IMR-90 (cell line): ENCODE measurements at places on chromosomes 6 and 20.

GRCh38 chr6:15994814-15995459 lies 133.9 kb upstream of the MYLIP start:
- DNase-seq: no peak

DNA sequence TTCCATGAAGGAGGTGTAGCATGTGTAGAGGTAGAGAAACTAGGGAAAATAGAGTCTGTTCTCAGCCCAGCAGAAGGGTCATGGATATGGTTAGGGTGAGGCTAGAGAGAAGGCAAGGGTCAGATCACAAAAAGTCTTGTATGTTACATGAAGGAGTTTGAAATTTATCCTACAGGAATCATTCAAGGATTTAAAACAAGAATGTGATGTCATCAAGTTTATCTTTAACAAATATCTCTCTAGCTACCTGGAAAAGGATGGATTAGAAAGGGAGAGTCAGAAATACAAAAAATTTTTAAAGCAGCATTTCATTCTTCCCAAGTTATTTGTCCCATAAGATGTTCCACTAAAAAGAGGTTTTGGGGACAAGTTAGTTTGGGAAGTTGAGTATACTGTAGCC lies 4.4 kb upstream of the CHD6 start:
- DNase-seq: no peak

- DNase-seq: no peak
Observed at GRCh38 chr6:162468326-162468725, 259.2 kb downstream of the PRKN start.

DNA sequence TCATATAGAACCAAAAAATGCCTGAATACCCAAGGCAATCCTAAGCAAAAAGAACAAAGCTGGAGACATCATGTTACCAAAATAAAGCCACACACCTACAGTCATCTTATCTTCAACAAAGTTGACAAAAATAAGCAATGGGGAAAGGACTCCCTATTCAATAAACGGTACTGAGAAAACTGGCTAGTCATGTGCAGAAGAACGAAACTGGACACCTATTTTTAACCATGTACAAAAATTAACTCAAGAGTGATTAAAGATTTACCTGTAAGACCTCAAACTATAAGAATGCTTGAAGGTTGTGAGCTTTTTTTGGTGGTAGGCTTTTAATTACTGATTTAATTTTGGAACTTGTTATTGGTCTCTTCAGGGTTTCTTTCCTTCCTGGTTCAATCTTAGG lies 236.0 kb upstream of the DEFB112 start:
- DNase-seq: no peak

- DNase-seq: no peak
Observed at GRCh38 chr20:7994809-7995208, 24.8 kb downstream of the TMX4 start.

- peak; percentile 57 for DNase-seq
Observed at GRCh38 chr20:24993337-24994185, 1.0 kb upstream of the APMAP start.

DNA sequence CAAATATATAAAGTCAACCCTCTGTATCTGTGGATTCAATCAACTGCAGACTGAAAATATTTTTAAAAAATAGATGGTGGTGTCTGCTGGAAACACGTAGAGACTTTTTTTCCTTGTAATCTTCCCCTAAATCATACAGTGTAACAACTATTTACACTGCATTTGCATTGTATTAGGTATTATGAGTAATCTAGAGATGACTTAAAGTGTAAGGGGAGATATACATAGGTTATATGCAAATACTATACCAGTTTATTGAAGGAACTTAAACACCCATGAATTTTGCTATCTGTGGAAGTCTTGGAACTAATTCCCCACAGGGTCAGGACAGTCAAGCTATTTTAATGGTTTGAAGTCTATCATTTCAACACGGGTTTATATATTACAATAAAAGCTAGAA lies 10.2 kb downstream of the HDAC2 start:
- no peak for DNase-seq

GRCh38 chr20:16352321-16352720 lies 220.9 kb downstream of the KIF16B start:
- DNase-seq: no peak

GRCh38 chr20:36919715-36920333 lies 31.7 kb downstream of the SAMHD1 start:
- DNase-seq: peak; percentile 74

DNA sequence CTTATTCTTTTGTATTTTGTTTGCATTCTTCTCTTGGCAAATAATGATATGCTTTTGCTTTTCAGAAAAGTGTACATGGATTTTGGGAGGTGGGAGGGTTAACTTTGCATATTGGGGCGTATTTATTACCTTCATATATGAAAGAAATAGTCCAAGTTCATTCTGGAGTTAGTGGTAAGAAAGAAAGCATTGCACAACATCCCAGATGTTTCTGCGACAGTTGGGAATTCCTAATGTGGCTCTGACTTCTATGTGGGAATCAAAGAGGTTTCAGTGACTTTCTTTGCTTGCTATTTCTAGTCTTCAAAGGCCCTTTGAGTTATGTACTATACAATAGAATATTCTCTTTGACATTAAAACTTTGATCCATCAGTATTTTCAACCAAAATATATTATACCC lies 78.1 kb downstream of the MMUT start:
- DNase-seq: no peak

- no peak for DNase-seq
Observed at GRCh38 chr6:69422475-69422874, 374.3 kb downstream of the LMBRD1 start.

- no peak for DNase-seq
Observed at GRCh38 chr6:111552958-111553357, 52.7 kb downstream of the TRAF3IP2 start.

GRCh38 chr20:47817573-47817972 lies 32.3 kb upstream of the SULF2 start:
- DNase-seq: no peak

DNA sequence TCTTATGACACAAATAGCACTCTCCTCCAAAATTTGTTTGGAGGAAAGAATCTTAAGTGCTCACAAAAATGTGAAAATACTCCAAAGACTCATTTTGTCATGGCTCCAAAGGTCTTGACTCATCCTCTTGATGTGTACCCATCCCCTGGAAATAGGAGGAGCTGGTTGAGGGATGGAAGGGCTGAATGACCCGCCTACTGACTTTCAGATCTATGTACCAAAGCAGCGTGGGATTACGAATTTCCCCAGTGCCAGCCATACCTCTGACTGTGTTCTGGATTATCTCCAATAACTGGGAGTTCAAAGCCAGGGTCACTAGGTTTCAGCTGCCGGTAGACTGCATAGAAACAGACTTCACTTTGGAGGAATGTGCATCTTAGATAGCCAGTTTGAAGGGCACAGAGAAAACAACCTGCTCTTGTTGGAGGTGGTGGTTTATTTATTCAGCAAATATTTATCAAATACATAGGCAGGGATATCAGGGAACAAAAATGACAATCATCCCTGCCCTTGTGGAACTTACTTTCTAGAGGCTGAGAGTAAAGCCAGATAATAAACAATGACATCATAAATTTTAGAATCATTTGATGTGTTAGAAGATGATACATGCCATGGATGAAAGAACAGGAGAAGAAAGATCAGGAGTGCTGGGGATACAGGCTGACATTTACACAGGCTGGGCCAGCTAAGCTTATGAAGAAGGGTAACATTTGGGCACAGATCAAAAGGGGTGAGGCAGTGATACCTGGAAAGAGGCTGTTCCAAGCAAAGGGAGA lies 246.6 kb downstream of the TBXT start:
- DNase-seq: peak; percentile 72

GRCh38 chr6:70738028-70738427 lies 70.3 kb downstream of the SMAP1 start:
- DNase-seq: peak; percentile 18

- DNase-seq: no peak
Observed at GRCh38 chr6:167093922-167094432, 28.9 kb upstream of the CCR6 start.

GRCh38 chr20:38063911-38064530 lies 30.5 kb downstream of the RPRD1B start:
- DNase-seq: no peak

DNA sequence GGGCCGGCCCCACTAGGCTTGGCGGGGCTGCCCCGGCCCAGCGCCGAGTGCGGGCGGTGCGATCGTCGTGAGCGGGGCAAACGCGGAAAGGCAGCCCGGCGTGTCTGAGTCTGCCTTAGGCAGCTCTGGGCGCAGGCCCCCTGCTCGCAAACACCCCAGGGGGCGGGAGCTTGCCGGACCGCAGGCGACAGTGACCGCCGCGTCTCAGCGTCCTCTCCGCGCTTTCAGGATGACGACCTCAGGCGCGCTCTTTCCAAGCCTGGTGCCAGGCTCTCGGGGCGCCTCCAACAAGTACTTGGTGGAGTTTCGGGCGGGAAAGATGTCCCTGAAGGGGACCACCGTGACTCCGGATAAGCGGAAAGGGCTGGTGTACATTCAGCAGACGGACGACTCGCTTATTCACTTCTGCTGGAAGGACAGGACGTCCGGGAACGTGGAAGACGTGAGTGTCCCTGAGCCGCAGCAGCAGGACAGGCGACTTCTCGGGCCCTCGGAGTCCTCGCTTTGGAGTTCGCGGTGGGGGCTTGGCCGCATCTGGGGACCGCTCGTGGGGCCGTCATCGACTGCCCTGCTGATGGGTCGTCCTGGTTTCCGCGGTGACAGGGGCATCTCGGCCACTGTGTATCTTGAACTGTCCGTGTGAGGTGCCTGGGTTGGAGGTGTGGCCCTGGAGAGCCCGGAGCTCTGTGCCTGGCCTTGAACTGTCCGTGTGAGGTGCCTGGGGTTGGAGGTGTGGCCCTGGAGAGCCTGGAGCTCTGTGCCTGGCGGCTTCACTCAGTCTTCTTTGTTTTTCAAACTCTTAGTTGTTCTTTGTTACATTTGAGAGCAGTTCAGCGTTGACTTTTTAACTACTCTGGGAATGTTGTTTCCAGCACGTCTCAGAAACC lies 786 bp downstream of the ADRM1 start:
- DNase-seq: no peak

DNA sequence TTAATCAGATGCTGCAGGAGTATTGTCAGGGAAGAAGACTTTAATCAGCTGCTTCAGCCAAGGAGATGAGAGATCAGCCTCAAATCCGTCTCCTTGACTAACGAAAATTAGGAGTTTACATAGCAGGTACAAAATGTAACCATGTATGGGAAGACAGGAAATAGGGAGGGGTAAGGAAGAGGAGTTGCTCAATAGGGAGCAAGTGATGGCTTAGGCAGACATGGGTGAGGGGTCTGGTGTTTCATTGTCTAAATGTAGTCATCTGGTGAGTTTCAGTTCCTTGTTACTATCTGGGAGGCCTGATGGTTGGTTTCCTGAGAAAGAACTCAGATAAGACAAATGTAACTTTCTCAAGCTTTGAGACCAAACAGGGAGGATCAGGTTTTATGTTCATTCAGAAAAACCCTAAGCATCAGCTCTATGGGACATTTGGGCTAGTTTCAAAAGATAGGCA lies 217.3 kb upstream of the SULF2 start:
- DNase-seq: no peak

- peak; percentile 84 for DNase-seq
Observed at GRCh38 chr20:9294041-9294440, 220.3 kb upstream of the LAMP5 start.

GRCh38 chr20:23065266-23066201 lies 16.1 kb upstream of the THBD start:
- no peak for DNase-seq

DNA sequence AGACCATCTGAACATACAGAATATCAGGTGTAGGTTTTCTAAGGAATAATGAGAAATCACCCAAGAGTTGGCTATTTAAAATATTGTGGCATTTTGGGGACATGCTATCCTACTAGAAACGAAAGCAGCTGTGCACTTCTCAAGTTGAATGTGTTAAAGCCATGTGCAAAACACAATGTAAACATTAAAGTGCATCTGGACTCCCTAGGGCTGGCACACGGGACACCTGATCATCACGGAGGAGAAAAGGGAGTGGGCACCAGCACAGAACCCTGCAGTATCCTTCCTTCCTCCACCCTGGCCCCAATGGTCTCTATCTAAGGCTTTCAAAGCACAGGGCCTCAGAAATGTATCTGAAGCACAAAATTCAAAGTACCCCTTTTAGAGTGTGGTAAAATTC lies 94.3 kb downstream of the INSM1 start:
- no peak for DNase-seq

DNA sequence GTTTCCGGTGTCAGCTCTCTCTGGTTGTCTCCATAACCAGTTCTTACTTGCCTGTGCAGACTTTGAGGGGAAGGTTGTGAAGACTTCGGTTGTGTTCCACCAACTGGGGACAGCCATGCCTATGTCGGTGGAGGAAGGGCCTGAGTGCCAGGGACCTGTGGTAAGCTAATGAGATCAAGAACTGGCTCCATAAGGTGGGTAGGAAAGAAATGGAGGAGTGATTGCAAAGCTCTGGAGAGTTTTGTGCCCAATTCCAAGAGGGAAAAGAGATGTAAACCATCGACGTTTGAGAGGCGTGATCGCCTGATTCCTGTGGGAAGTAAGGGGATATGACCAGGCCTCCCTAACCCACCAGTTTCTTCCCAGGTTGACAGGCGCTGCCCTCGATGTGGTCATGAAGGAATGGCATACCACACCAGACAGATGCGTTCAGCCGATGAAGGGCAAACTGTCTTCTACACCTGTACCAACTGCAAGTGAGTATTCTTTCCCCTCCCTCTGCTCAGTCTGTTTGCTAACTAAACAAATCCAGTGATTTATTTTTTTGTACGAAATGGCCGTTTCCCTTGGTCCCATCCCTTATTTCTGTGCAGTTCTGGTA lies 893 bp downstream of the POLR1H start:
- DNase-seq: peak; percentile 17

DNA sequence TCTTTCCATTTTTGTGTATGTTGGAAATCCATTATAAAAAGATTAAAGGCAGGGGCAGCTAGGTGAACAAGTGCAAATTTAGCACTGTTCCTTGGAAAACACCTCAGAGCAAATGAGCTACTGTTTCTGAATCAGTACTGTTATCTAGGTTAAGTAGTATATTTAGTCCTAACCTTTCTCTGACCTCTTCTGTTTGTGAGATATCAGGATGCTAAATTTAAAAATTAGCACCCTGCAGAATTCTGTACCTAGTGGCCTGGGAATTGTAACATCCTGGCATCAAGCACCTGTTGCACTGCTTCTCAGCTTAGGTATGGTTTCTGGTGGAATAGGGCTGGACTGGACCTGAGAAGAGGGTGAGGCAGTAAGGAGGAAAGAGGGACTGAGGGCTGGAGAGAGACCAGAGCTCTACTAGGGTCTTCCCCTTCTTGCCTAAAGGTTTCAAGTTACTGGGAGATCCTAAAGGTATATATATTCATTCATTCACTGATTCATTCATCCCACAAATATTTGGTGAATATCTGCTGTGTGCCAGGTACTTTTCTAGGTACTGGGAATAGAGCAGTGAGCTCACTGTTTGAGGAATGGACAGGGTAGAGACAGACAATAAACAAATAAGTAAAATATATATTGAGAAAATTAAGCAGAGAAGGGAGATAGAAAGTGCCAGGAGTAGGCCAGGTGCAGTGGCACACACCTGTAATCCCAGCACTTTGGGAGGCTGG lies 5.2 kb downstream of the ZNF76 start:
- DNase-seq: no peak

DNA sequence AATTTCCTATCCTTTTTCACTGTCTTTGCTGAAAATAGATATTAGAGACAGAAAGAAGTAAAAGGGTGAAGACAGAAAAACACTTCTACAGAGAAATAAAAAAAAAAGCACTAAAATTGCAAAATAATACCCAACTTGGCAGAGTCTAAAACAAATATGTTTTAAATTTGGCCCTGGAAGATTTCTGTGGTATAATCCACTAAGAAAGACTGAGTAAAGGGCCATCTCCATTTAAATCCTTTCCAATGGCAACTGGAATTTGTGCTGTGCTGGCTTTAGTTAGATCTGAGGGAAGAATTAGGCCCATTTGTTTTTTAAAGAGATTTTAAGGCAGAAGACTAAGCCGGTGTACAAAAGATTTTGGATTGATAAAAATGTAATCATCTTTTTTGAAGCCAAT lies 321.2 kb downstream of the GJA1 start:
- no peak for DNase-seq
